ENCODE measurements at places on chromosomes 2 and 18. TPM values are rescaled to one million over a fixed set of nuclear protein-coding genes. Genes with fewer than 3 reads are reported as not detected.

Gene TSPYL6
- polyA plus RNA-seq, result not detected

Gene REEP1
- 1.1 TPM for polyA plus RNA-seq

Gene NGEF
- 0.26 TPM for polyA plus RNA-seq

Gene NFATC1
- 36.4 TPM for polyA plus RNA-seq

Gene ASIC4
- 0.05 TPM for polyA plus RNA-seq

Gene TDRD15
- 0.02 TPM for polyA plus RNA-seq

Gene NTSR2
- polyA plus RNA-seq, result not detected

Gene NEB
- polyA plus RNA-seq, result 1.5 TPM

Gene C2orf49
- 6.4 TPM for polyA plus RNA-seq

Gene DAW1
- polyA plus RNA-seq, result not detected

Gene CRYGC
- polyA plus RNA-seq, result not detected

Gene ZSCAN30
- polyA plus RNA-seq, result 7.2 TPM

Gene ITGB1BP1
- polyA plus RNA-seq, result 79.4 TPM

Gene PDCD1
- polyA plus RNA-seq, result 7.3 TPM
